NCI-H1092 treated with DMSO at 0.1 percent for 48 hours (cell line): ENCODE measurements at places on chromosomes 12 and 14.
A peak's percentile ranks its signal among the peaks of the same experiment; 100 is the strongest.

GRCh38 chr12:92411687-92412086 lies 266.0 kb upstream of the BTG1 start:
- no peak for DNase-seq

DNA sequence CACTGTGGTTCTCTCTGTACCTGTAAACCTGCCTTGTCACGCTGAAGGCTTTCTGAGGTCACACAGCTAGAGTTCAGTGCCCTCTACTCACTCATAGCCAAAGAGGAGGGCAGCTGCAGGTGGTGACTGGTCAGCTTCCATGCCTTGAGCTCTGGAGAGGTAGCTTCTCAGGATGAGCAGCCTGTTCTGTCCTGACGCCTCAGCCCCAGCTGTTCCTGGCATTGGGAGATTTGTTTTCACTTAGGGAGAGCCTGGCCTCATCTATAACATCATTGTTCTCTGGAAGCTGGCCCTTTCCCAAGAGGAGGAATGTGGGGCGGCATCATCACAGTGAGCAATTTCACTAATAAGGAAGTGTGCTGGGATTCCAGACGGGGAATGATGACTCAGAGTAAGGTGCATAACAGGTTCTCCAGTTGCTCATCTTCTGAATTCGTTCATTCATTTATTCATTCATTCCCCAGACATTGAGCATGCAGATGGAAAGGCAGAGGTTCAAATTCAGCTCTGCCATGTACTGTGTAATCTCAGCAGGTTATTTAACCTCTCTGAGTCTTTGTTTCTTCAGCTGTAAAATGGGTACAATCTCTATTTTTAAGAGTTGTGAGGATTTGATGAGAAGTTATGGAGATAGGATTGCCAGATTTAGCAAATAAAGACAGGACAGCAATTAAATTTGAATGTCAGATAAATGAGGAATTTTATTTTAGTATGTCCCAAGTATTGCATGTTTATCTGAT lies 255.8 kb upstream of the CRY1 start:
- DNase-seq: peak; percentile 14

- peak; percentile 9 for DNase-seq
These were observed 27.8 kb downstream of the KCNA5 start for GRCh38 chr12:5071496-5071895.

DNA sequence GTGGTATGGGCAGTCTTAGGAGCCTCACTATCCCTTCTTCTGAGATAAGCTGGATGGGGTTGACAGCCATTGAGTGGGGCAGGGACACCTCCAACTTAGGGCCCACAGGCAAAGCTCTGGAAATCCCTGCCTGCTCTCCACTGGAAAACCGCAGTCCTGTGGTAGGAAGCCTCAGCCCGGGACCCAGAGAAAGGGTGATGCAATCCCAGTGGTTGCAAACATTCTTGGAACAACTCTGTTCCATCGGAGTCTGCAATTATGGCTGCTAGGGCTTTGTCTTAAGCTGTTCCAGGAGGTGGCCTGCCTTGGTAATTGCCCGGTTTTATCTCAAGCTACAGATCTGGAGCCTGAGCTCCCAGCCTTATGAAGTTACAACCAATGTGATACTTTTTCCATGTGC lies 133.4 kb downstream of the DICER1 start:
- no peak for DNase-seq

- DNase-seq: no peak
These were observed 21.3 kb upstream of the TUBA1C start for GRCh38 chr12:49243631-49244030.

DNA sequence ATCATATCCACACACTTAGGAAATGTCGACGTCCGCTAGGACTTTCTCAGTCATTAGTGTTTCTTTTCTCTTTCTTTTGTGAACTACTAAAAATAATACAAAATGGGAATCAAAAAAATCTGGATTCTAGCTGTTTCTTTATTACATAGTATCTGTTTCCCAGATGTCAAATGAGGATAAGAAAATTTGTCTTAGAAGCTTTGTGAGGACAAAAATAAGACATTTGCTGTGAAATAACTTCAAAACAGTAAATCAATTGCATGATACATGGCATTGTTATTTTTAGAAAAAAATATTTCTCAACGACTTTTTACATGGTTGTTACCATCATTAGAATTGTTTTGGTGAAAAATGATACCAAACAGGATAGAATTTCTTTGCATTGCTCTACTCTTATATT lies 71.4 kb upstream of the IFNG-AS1 start:
- no peak for DNase-seq

DNA sequence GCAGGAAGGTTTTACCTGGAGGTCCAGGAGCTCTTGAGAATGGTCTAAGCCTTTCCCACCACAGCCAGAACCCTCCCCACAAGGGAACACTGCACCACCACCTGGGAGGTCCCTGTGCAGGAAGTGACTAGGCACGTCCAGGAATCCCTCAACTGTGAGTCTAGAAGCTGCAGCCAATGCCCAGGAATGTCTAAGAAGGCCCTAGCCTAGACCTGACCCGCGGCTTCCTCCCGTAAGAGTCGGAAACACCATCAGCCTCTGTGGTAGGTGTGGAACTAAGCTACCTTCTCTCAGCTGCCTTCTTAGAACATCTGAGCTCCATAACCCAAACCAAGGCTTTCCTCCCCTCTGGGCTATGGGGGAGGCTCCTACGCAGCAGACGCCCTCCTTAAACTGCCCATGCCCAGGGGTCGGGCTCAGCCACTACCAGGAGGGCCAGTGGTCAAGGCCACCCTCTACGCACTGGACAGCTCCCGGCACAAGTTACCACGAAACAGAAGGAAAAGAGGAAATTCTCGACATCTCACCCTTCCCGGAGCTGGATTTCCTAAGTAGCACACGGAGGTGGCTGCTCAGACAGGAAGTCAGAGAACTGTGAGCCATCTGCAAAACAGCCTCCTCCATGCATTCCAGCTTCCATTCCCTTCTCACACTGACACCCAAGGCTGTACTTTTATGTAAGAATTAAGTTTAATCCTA lies 25.5 kb downstream of the ZFYVE21 start:
- DNase-seq: no peak

DNA sequence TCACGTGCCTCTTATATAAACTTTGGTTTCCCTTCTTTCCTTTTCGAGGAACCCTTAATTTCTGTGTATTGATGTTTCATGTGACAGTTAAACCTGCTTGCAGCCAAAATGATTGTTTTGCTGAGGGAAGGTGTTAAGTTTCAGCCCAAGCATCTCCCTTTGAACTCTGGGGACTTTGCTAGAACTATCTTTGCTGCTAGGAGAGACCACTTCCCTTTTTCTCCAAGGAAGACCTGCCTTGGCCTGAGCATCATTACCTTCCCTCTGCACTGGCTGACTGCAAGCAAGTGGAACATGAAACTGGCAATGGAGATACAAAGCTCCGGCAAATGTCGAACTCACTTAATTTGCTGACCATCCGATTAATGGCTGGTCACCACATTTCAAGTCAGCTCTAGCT lies 192.8 kb downstream of the GRIN2B start:
- DNase-seq: no peak

DNA sequence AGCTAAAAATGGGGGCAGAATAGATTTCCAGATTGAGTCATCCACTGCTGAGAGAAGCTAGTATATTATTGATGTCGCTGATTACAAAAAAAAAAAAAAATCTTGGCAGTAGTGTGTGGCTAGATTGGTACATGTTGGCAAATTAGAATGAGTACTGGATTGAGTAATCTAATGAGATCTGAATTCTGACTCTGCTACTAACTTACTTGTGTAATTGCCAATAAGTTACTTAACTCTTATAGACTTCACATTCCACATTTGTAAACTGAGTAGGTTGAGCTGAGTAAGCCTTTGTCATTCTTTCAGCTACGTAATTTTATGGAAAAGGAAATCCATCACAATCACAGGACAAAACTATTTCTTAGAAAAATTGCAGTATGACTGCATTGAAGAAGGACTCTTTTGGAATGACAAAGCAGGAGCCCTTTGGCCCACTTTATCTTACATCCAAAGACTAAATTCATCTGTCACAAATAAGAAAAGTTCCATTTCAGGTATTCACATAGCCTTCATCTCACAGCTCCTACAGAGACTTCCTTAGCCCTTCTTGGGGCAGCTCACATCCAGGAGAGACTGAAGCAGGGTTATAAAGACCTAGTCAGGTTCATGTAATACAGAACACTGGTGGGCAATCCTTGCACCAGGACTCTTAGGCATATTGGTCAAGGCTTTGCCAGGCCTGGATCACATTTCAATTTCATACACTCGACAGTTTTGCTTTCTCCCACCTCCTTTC lies 197.3 kb upstream of the CPNE8 start:
- DNase-seq: no peak

DNA sequence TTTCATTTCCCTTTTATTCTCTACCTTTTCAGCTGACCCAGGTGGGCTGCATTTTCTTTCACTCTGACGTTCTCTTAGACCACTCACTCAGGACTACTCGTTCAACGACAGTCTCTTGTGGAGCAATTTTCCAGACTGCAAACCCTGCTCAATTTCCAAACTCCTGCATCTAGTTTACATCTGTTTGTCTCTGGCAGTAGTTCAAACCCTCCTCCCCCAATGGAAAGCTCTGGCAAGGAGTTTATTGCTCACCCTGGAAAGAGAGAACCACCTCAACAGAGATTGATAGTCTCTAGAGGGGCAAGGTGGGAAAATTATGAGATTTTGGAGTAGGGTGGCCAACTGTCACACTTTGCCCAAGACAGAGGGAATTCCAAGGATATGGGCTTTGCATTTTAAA lies 130.2 kb downstream of the TSHR start:
- no peak for DNase-seq

DNA sequence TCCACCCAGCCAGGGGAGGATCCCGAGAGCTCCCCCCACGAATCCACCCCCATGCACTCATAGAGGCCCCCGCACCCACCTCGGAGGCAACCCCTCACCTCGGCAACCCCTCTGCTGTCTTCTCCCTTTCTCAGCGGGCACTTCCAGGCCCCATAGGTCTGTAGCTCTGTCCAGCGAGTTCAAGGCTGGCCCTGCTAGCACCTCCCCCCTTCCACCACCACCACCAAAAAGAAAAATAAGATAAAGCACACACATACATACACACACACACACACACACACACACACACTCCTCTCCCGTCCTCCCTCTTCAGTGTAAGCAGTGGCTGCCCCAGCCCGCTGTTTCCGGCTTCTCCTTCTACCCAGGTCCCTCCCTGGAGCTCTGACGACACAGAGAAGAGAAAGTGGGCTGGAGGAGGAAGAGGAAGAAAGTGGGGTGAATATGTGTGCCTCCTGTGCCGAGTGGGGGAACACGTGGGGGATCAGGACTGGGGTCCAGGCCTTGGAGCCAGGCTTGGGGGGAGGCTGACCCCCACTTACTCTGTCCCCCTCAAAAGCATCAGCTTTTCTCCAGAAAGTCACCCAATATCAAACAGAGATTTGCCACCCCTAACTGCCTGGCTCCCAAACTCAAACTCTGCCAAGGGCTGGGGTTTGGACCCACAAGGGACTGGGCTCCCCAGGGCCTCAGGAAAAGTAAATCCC lies at the start of gene STAT6:
Gene STAT6 (minus strand): TSS at position 332 of the 704 bp plus-strand sequence. CDS start 3,084 bp downstream, outside the sequence.
- DNase-seq: no peak

DNA sequence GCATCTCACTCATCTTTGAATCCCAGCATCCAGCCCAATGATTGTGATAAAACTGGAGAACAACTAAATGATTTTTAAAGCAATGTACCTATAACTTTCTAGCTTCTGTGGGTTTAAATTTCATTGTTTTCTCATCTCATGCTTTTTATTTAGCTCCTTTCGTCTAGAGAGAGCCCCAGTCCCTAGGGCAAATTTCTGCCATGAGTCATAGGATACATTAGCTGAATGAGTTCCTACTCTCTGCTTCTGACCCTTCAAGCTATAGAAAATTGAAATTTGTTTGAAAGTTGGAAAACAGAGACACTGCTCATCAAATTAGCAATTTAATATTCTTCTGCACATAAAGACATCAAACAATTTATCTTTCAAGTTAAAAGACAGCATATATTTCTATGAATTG lies 113.9 kb downstream of the KIF21A start:
- DNase-seq: no peak

DNA sequence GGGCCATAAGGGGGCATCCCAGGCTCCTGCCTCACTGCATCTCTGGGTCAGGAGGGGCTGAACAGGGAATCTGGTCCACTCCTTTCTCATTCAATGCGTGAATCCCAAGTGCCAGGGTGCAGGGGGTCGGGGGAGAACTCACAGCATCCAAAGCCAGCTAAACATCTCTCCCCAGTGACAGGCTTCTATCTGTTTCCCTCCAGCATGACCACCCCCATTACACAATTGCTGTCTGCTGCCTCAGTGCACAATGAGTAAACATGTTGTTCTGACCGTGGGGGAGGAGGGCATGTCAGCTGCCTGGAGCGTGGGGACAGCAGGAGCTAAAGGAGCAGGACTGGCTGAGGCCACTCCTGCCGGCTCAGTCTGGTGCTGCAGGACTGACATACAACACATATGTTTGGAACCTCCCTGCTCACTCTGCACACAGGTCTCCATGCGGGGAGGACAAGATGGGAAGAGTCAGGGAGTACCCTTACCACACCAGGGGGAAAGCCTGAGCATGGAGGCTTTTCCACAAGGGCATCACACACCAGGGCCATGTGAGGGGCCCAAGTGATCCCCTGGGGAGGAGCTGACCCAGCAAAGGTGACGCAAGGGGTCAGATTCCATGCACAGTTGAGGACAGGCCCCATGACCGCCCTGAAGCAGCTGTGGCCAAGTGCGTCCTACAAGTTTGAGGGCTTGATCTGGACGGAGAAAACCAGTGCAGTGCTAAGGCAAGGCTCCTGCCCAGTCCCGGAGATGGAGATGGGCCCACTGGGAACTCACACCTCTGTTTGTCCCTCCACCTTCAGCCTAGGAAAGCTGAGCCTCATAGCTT lies 1.4 kb downstream of the TNS2 start:
- DNase-seq: peak; percentile 9

- DNase-seq: no peak
These were observed 5.6 kb upstream of the ADGRD1 start for GRCh38 chr12:130948136-130948535.

DNA sequence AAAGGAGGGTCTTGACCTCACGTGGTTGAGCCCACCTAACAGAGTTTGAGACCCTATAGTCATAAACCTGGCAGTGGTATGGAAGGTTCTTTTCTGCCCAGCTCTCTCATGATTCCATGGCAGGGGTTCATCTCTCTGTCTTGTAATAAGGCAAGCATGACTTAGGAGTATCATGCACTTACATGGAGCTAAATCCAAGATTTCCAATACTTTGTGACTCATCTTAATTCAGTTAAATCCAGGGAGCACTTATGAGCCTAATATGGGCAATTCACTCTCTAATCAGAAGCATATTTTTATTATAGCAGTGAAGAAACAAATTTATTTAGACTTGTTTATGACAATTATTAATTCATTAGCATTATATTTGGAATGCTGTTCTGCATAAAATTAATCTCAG lies 131.8 kb upstream of the CPSF6 start:
- DNase-seq: no peak
